ENCODE measurements at places on chromosomes 11 and 22.
A peak's percentile ranks its signal among the peaks of the same experiment; 100 is the strongest.

DNA sequence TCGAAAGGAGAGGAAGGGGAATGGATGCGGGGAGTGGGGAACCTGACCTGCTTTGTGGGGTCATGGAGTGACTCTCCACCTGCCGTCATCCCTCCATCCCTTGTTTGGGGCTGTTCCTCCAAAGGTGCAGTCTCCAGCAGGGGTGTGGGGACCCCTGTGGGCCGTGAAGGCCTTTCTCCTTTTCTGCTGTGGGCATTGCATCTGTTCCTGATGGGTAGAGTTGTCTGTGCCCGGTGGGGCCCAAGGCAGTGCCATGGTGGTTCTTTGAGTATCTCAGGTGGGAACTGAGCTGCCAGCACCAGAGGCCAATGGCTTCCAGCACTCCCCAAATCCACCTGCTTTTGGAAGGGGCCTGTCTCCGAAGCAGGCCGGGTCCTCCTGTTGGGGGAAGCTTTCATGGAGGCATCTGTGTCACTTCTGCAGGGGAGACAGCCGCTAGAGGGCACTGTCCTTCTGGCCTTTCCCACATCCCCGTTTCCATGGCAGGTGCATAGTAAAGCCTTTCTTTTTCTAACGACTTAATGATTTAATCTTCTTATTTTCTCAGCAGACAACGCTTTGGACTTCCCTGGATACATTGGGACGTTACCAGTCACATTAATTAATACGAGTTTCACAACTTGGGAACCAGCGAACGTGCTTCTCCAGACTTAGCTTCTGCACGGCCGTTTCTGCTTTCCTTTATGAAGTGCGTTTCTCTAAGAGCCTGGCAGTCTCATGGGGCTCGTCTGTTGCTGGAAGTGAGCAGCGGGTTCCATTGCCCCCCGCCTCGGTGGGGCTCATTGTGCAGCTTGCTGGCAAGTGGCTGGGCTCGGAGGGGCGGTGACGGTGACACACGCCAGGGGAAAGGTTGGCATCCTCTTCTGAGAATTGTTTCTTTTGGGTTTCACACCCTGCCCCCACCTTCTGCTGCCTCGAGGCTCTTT is 57.1 kb downstream of the PARVB start:
- DNase-seq, result peak; percentile 44

DNA sequence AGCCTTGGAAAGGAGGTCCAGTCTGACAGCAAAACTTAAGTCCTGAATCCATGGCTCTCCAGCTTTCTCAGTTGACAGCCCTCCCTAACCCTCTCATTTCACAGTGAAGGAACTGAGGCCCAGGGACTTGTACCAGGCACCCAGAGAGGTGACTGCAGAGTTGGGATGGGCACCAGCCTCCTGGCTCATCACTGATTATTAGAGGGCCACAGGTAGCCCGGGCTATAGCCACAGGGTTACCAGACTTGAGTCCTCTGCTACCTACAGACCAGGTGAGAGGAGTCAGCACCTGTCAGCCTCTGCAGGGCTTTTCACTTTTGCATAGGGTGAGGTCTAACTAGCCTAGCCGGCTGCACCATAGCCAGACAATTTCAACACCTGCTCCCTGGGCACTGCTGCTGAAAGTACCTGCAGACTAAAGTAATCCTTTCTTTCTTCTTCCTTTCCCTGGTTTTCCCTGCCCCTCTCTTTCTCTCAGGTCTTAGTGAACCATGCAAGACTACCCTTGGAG is 37.6 kb downstream of the SYT13 start:
- no peak for DNase-seq

- no peak for DNase-seq
Observed at GRCh38 chr22:38842512-38843200, 1.2 kb downstream of the NPTXR start.

- DNase-seq, result no peak
Observed at GRCh38 chr11:28466506-28466905, 358.3 kb downstream of the METTL15 start.

DNA sequence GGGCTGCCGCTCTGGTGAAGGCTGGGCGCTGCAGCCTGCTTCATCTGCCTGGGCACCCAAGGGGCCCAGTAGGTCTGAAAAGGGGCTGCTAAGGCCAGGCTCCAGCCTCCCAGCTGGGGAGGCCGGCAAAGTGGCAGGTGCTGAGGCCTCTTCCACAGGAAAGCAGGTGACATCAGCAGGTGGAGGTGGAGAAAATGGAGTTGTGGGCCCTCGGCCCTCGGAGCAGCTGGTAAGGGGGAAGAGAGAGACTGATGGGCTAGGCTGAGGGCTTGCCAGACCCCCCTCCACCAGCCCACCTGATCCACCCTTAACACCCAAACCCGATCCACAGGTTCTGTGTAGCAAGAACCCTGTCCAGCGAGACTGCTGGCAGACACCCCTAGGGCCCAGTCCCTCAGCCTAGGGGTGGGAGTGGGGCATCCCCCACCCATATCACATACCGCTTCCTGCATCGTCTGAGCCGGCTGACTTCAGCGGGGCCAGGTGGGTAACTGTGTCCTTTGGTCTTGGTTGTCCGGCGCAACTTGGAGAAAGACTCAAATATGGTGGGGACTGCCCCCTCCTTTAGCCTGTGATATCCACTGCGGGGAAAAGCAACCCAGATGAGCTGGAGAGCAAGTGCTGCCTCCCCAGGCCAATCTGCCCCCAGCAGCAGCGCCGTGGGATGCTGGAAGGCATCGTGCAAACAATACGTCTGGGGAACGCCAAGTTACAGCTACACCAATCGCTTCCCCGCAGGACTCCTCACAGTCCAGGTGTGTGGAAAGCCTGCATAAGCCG is 1.5 kb downstream of the THAP7 start:
- DNase-seq, result no peak

GRCh38 chr11:100925935-100926334 is 203.7 kb downstream of the PGR start:
- DNase-seq, result no peak

DNA sequence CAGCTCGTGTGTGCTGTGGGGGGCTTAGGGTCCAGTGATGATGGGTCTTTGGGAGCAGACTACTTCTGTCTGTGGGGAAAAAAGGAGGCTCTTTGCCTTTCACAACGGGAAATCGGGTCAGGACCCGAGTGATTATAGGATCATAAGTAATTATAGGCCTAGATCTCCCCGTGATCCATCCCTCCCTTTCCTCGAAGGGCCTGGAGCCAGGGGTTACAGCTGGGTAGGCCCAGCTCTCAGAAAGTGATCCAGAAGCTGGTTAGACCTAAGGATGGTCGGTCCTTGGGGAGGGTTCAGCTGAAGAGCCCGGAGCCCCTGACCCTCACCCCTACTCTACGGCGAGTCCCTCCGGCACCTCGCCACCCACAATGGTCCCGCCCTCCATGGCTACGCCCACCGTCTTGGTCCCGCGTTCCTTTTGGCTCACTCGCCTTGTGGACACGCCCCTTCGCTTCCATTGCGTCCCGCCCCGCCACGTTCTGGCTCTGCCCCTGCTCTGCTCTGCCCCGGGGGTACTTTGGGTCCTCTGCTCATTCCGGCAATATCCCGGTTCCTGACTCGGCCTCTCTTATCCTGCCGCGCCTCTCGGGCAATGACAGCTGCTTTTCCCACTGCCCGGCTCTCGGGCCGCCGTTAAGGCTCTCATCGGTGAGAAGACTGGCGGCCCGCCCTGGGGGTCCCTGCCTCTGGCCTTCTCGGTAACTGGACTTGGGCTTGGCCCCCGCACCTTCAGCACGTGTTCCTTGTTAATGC is 5.0 kb downstream of the IGSF22 start:
- peak; percentile 71 for DNase-seq

DNA sequence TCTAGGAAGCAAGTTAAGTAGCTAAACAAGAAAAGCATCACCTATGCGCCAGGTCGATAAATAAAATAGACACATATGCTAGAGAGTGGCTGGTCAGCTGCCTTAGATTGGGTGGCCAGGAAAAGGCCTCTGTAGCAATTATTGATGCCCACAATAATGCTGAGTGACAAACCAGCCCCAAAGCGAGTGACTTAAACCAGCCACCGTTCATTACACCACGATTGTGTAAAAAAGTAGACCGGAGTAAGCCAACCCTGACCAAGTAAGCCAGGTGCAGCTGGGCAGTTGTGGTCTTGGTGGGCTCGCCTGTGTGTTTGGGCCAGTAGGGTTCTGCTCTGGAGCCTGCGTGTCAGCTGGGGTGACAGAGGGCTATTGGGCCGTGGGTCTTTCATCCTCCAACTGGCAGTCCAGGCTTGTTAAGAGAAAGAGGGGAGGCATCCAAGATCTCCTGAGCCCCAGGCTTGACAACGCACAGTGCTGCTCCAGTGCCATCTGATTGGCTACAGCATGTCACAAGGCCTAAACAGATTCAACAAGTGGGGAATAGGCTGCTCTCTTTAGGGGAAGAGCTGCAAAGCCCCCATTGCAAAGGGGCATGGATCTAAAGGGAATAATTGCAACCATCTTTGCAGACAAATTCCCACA is 100.4 kb upstream of the PARVA start:
- no peak for DNase-seq

GRCh38 chr11:43947003-43947500 is 4.6 kb downstream of the C11orf96 start:
- no peak for DNase-seq

DNA sequence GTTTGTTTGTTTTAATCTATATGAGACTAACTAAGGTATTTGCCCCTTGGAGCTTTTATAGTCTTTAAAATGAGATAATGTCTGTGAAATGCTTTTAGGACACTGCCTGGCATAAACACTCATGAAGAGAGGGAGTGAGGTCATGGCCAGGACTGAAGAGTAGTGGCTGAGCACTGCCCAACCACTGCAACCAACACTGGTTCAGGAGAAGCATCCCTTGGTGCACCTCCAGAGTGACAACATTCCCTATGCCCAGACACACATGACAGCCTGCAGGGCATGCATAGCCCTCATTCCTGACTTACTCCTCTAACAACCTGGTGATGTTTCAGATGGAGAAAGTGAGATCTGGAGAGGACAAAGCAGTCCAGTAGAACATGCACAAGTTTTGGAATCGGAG is 36.1 kb downstream of the ME3 start:
- no peak for DNase-seq

GRCh38 chr11:126999366-126999765 is 1.2 kb downstream of the KIRREL3 start:
- no peak for DNase-seq

DNA sequence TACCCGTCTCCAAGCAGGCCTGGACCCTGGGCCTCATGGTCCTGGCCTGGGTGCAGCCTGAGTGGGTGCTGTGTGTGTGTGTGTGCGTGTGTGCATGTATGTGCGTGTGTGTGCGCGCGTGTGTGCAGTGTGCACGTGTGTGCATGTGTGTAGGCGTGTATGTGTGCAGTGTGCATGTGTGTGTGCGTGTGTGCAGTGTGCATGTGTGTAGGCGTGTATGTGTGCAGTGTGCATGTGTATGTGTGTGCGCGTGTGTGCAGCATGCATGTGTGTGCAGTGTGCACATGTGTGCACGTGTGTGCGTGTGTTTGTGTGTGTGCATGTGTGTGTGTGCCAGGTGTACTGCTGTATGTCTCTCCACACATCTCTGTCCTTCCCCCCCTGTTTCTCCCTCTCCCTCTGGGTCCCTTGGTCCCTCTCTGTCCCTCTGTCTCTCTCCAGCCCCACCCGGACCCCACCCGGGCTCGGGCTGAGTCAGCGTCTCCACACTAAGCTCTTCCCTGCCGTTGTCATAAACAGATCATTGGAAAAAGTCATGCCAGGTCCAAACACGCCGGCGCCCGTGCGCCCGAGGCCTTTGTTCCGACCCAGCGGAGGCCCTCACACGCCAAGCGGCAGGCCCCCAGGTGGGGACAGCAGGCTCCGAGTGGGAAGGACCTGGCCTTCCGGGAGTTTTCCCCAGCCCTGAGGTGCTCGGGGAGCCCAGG is 34.0 kb downstream of the WNT7B start:
- no peak for DNase-seq

GRCh38 chr11:126510621-126511370 is 155.3 kb downstream of the ST3GAL4 start:
- no peak for DNase-seq

DNA sequence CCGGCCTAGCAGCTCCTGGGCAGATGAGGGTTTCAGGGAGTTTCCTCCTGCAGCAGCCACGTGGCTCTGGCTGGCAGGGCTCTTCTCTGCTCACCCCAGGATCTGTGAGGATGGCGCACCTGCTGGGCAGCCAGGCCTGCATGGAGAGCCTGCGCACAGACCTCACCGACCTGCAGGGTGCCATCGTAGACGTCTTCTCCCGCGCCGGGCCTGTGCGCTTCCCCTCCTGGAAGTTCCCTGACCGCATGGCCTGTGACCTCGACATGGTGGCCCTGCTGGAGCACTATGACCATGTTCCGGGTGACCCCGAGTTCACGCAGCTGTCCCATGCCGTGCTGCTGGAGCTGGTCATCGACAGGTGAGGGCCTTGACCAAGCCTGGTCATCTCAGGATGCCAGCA is 9.1 kb downstream of the CCDC157 start:
- DNase-seq, result no peak

DNA sequence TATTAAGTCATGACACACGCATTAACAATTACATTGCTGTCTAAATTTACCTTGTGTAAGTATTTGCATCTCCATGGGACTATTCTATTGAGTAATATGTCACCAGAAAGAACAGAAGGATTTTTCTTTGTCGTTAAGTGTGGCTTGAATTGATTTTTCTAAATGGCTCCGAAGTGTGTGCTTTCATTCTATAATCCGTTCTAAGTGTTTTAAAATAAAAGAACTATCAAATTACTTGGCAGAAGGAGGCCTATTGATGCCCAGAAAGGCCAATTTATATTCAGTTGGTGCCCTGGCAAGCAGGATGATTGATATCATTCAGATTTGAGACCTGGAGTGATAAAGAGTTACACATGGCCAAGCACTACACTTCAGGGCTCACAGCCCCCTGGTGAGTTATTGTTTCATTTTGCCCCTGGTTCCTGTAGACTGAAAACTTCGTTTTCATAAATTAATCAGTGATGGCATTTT is 538.9 kb upstream of the ANO5 start:
- no peak for DNase-seq

- DNase-seq, result peak; percentile 6
Observed at GRCh38 chr22:32644252-32645100, 157.0 kb upstream of the TIMP3 start.

DNA sequence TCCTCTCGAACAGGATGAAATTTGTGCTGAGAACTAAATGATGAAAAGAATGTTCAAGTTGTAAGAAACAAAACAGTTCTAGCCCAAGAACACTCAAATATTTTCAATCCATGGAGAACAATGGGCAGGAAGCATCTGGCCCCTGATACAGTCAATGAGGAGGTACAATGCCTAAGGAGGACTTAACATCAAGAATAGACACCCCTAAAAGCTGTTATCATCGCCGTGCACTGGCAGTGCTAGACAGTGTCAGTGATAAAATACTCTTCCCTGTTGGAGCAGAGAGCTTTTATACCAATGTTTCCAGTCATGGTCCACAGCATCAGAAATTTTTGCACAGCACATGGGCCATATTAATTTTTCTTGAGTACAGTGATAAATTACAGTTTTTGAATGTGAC is 20.2 kb upstream of the VSTM5 start:
- DNase-seq, result no peak
